ENCODE measurements at places on chromosomes 5 and 9.

DNA sequence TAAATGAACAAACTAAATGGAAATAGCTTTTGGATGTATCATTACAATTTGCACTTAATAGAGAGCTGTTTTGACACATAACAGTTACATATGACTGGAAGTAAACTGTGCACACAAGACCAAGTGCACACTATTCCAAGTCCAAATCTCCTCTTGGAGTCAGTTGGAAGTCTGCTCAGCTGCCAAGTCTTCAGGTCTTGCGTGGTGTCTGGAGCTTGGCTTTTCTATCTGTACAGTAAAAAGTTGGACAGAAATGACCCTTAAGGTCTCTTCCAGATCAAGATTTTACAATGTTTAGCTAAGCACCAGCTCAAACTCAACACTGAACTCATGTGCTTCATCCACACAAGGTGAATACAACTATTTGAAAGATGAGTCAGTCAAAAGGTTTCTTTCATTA is 456.9 kb downstream of the RASEF start:
- no peak for DNase-seq

- no peak for DNase-seq
Measured at GRCh38 chr9:38424918-38425317, 664 bp upstream of the IGFBPL1 start.

- peak; percentile 66 for DNase-seq
Measured at GRCh38 chr5:135443161-135443960, 3.8 kb downstream of the DCANP1 start.

DNA sequence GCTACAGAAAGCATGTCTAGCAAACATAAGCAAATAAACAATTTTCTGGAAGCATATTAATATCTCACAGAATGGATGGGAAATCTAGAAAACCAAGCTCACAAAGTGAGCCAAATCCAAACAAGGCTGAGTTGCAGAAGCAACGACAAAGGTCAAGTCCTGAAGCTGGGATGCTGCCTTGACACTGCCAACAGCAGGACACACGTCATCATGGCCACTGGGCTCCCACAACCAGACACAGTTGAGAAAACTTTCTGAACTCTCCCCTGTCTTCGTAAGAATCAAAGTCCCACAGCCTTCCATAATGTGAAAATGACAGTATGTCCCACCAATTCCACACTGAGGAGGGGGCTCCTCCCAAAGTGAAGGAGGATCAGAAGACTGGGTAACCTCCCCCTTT is 37.6 kb downstream of the EPB41L4A start:
- DNase-seq: no peak

DNA sequence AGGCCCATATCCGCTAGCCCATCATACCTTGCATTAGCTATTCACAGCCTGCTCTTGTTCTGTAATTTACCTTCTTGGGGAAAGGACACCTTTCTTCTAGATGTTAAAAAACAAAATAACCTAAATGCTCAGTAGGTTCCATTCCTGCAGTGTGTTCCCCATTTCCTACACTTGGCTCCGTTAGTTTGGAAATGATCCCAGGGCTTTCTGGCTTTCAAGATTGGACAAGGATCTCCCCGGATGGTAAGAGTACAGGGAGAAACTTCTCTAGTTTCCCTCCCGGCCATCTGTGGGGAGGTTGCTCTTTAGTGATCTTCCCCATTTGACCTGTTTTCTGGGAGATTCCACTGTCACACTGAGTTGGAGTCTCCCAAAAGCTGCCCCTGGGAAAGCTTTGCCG is 27.3 kb upstream of the STC2 start:
- DNase-seq: no peak

- DNase-seq: no peak
Measured at GRCh38 chr5:77102549-77102948, 15.5 kb upstream of the ZBED3 start.

GRCh38 chr5:172791286-172791685 is 20.3 kb upstream of the DUSP1 start:
- no peak for DNase-seq
